ENCODE measurements at places on chromosomes 11 and 22. TPM values are rescaled to one million over a fixed set of nuclear protein-coding genes. Genes with fewer than 3 reads are reported as not detected.

The KCNJ5 gene
- 3.9 TPM for total RNA-seq

The NXPE4 gene
- total RNA-seq: 12.3 TPM

The IL10RA gene
- 10.7 TPM for total RNA-seq

The POU2AF3 gene
- 7.7 TPM for total RNA-seq

The SCGB1D2 gene
- not detected for total RNA-seq

The TSSK2 gene
- 8.0 TPM for total RNA-seq

The SHANK2 gene
- 46.4 TPM for total RNA-seq

The TRAF6 gene
- 19.0 TPM for total RNA-seq

The CRYBA4 gene
- total RNA-seq: 3.3 TPM

The YPEL1 gene
- total RNA-seq: 2.9 TPM

The PNPLA5 gene
- not detected for total RNA-seq

The NRXN2 gene
- total RNA-seq: 0.46 TPM

The UPK3A gene
- total RNA-seq: 12.6 TPM

The LZTR1 gene
- total RNA-seq: 41.5 TPM

The SYCE3 gene
- not detected for total RNA-seq

The ACR gene
- total RNA-seq: 13.1 TPM

The ACRV1 gene
- total RNA-seq: not detected

The HTR3A gene
- not detected for total RNA-seq

The C11orf42 gene
- total RNA-seq: 2.4 TPM

The SYT8 gene
- total RNA-seq: 1.7 TPM

The TPBGL gene
- 8.3 TPM for total RNA-seq

The PGM2L1 gene
- 3.6 TPM for total RNA-seq

The RIMBP3B gene
- not detected for total RNA-seq

The RIMBP3C gene
- 0.14 TPM for total RNA-seq

Data from prostate gland (tissue), 2 donors.